NCI-H1417 treated with DMSO at 0.1 percent for 48 hours (cell line): ENCODE measurements at places on chromosomes 4 and X.
A peak's percentile ranks its signal among the peaks of the same experiment; 100 is the strongest.

GRCh38 chr4:185344743-185345538 lies 50.8 kb downstream of the LRP2BP start:
- no peak for DNase-seq

DNA sequence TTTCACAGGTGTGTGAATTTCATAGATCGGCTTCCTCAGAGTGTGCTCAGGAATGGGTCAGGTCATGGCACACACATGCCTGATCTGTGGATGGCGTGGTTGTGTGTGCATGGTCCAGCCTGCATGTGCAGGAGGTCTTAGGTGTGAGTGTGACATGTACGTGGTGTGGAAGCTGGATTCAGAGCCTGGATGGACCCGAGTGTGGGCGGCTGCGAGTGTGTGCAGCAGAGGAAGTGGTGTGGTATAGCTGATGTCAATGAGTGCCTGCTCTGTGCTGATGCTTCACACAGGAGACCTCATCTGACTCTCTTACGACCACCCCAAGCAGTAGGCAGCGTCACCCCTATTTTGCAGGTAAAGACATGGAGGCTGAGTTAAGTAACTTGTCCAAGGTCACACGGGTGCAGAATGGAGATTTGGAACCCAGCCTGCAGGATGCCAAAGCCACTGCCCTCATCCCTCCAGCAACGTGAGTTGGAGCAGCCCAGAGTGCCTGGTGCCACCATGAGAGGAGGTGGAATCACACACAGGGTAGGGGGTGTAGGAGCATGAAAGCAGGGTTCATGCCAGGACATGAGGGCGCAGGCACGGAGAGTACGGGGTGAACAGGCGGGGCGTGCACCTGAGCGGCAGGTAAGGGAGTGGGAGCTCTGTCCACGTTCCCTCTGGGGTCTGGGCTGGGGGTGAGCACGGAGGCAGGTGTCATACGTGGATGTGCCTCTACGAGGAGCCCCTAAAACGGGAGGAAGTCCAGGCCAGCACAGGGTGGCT lies 24.2 kb upstream of the C4orf50 start:
- no peak for DNase-seq

DNA sequence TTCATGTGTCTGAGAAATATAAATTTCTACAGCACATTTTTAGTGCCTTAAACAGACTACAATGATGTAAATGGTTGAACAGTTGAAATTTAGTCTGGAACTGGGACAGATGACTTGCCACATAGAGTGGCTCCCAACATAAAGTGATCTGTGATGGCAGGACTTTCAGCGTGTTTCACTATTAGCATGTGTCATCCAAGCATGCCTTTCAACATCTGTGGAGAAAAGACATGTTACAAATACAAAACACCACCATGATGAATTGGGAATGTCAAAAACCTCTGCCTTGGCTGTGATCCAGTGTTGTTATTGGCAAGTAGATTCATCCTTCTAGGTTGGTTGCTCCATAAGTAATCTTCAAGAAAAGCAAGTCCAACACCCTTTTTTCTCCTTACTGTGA lies 348.7 kb downstream of the MAPK10 start:
- no peak for DNase-seq

DNA sequence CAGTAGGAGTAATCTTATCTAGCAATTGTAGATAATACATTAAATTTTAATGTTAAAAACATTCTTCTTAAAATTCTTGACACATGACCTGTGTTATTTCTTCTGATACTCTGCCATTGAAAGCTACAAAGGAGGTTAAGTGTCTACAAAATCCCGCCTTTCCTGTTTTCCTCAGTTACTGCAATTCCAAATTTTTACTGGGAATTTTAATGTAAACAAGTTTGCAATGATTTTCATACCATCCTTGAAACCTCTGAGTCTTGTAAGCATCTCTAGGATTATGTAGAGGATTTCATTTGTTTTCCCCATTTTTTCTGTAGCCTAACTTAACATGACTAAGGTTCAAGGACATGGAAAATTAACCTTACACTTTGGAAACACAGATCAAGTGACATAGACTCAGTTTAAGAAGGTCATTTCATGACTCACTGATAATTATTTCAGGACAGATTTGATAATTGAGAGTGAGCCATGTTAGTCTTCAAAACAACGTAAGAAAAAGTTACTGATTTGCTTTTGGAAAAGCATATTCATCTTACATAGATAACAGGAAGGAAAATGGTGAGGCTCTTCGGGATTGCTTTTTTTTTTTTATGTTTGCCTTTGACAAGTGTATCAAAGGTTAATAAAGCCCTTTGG lies 39.6 kb upstream of the PDLIM5 start:
- no peak for DNase-seq

GRCh38 chr4:94877973-94878372 lies 120.2 kb downstream of the BMPR1B start:
- no peak for DNase-seq

DNA sequence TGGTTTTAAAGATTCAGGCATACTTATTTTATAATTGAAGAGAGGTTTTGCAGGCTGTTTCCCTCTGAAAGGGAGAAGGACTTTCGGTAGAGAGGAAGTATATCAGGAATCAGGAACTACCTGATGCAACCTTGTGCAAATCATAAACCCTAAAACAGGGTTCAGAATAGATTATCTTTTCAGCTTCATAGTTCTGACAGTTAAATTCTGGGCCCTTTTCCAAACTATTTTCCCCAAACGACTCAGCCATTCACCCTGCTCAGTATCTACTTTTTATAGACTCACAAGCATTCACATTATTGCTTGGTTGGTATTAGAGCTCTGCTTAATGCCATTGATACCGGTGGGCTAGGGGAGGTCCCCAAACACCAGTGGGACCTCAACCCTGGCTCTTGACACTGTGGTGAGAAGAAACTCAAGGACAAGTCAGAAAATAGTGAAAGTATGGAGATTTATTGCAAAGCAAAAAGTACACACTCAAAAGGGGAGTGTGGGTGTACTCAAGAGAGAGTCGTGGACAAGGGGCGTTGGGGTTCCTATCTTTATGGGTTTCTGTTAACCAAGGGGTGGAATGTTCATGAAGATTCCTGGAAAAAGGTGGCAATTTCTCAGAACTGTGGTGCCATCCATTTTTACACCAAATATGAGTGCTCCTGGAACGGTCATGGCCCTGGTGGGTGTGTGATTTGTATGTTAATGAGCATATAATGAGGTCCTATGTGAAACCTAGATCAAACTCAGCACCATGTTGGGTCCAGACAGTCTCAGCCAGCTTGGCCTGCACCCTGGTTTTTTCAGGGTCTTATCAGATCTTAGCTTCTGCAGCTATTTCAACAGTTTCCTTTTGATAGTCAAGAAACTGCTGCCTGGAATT lies 238.3 kb downstream of the DCLK2 start:
- DNase-seq: no peak

GRCh38 chrX:131816551-131817136 lies 206.5 kb upstream of the STK26 start:
- peak; percentile 12 for DNase-seq

GRCh38 chrX:10750581-10750980 lies 130.2 kb upstream of the MID1 start:
- DNase-seq: no peak

DNA sequence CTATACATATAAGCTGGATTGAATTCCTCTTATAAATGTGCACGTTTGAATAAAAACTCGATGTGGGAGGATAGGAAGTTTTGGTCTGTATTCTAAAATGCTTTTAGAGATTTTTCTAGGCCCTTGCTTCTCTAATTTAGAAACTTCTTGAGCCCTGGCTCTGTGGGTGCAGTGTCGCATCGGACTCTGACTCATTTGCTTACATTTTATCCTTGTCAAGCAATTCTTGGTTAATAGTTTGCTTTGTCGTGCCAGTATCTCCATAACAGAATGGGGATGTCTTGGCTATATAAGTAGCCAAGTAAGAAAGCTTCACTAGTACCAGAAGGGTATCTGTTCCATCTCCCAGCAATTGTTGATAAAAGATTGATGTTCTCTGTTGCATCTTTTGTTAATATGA lies 10.7 kb downstream of the SGMS2 start:
- no peak for DNase-seq

GRCh38 chr4:79682161-79682560 lies 274.1 kb upstream of the GK2 start:
- no peak for DNase-seq

DNA sequence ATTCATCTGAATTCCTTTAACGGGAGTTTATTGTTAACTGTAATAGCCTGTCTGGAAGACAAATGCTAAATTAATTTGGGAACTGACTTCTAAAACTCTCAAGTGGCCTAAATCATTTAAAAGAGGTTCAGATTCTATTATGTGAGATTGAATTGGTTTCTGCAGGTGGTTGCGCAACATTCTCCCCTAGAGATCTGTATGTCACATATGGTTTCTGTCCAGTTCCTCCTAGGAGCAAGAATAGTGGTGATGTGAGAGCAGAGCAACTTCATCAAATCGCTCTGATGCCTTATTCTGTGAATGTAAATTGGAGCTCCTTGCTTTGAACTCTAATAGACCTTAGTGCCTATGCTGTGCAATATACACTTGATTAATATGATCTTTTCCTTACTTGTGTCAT lies 144.6 kb upstream of the GPR101 start:
- no peak for DNase-seq

GRCh38 chrX:53621418-53621986 lies 65.0 kb downstream of the HUWE1 start:
- DNase-seq: no peak

DNA sequence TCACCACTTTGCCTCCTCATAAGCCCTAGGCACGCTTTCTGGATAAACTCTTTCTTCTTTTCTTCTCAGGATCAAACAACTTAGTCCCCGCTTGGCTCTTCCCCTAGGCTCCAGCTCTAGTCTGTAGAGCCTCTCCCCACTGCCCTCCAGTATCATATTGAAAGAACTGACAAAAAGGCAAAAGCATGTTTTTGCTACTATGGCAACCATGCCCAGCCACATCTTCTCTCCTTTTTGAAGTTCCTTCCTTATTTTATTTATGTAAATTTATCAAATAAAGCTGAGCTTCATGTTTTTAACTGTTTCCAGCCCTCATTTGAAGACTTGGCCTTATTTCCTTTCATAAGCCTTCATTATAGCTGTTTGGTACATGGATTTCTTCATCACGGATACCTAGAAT lies 86.0 kb upstream of the LIMCH1 start:
- no peak for DNase-seq

DNA sequence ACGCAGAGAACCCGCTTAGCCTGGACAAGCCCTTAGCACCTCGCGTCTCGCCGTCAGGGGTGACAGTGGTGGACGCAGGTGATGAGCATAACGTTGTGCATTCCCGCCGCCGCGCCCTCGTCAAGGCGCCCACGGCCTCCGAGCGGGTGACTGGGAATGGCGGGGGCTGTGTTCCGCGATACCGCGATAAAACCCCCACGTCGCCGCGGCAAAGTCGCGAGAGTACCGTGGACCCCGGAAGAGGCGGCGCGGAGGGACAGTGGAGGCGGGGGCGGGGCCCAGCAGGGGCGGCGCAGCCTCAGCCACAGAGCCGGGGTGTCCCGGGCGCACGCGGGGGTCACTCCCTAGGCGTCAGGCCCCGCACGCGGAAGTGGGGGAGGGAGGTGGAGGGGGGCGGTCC lies 53.8 kb downstream of the ZFYVE28 start:
- no peak for DNase-seq

DNA sequence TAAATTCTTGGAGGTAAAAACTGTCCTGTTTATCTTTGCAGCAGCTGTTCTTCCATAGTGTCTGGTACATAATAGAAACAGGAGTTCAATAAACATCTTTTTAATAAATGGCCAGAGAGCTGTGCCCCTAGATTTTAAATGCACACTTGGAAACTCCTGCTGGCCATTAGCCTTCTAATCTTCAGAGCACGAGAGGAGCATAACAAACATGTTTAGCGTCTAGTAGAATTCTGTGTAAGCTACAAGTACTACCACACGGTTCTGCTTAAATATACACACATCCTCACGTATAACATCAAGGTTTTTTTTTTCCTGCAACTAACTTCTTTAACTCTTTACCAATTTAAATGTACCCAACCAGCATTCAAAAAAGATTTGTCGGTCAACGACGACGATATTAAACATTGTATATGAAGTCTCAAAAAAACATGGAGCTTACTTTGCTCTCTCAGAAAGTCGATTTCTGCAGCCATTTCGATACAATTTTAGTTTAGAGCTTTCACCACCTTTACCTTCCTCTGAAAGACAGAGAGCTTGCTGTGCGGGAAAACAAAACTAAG lies 628 bp downstream of the SCLT1 start:
- no peak for DNase-seq

DNA sequence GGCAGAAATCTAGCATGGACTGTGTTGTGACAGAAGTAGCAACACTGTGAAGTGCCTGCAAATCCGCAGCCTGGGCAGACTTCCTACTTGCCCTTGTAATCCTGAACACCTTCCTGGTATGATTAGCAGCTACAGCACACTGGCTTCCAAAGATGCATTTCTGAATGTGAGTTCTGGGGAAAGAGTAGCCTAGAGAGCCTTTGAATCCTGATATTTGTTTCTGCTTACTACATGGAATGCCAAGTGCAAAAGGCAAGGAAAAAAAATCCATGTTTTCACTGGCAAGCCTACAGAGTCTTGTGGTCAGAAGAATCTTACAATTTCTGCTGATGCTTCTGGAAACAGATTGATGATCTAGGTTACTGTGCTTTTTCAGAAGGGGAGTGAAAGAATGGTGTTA lies 223.7 kb downstream of the COL25A1 start:
- DNase-seq: no peak

DNA sequence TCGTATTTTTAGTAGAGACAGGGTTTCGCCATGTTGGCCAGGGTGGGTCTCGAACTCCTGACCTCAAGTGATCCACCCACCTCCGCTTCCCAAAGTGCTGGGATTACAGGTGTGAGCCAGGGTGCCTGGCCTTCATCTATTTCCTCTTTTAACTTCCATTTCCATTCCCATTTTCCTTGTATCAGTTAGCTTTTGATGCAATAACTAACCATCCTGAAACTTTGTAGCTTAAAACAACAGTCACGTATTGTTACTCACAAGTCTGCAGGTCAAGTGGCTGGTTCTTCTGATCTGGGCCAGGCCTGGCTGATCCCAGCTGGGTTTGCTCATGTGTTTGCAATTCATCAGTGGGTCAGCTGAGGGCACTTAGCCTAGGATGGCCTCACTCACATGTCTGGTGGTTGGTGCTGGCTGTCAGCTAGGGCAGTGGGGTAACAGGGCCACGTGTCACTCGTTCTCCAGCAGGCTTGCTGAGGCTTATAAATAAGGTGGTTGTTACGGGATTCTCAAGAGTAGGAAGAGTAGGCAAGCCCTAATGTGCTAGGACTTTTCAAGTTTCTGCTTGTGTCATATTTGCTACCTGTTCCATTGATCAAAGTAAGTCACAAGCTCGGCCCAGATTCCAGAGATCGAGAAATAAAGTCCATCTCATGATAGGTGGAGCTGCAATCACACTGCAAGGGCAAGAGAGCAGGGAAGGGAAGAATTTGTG lies 88.2 kb downstream of the SOWAHB start:
- no peak for DNase-seq

DNA sequence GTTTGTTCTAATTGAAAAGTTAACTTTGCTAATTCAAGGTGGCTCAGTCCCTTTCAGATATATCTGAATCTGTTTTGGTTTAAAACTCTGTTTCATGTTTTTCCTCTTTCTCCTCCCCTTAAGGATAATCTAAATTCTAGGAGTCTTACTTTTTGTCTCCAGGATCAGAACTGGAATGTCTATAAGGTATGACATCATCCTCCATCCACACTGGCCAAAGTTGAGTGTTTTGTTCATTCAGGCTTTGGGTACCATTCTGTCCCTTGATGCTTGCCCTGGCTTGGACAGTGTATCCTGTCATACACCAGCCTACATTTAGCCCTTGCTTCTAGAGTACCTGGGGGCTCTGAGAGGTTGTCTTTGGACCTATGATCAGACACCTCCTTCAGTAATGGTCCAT lies 56.8 kb upstream of the ANTXR2 start:
- no peak for DNase-seq

- no peak for DNase-seq
These were observed 540.2 kb downstream of the GBA3 start for GRCh38 chr4:23232987-23233386.
